Calu3 (cell line): ENCODE measurements at places on chromosomes 6 and 20. TPM values are rescaled to one million over a fixed set of nuclear protein-coding genes. Genes with fewer than 3 reads are reported as not detected.

Gene COL12A1
- total RNA-seq: 20.4 and 29.3 TPM in 2 replicates

Gene MUC22
- total RNA-seq: not detected in 2 replicates

Gene XKR7
- not detected in 2 replicates for total RNA-seq

Gene AIF1
- not detected in 2 replicates for total RNA-seq

Gene IP6K3
- not detected in 2 replicates for total RNA-seq

Gene IER3
- total RNA-seq: 270 and 458 TPM in 2 replicates

Gene EBF4
- 4.3 and 6.6 TPM in 2 replicates for total RNA-seq

Gene TEAD3
- 27.3 and 28.3 TPM in 2 replicates for total RNA-seq

Gene IL17F
- not detected in 2 replicates for total RNA-seq

Gene LIN28B
- total RNA-seq: not detected in 2 replicates

Gene KHDC1L
- total RNA-seq: not detected in 2 replicates

Gene OR2H1
- total RNA-seq: not detected in 2 replicates

Gene TBX18
- total RNA-seq: 48.5 and 49.2 TPM in 2 replicates

Gene PPIL6
- 2.5 and 2.6 TPM in 2 replicates for total RNA-seq

Gene MLN
- not detected in 2 replicates for total RNA-seq

Gene DEFB132
- total RNA-seq: not detected in 2 replicates

Gene CD40
- total RNA-seq: 13.3 and 13.6 TPM in 2 replicates

Gene SPACA1
- total RNA-seq: not detected in 2 replicates
